ENCODE measurements at places on chromosomes 12 and 14.

- no peak for DNase-seq
Measured at GRCh38 chr12:104752881-104753280, 205.2 kb downstream of the SLC41A2 start.

- no peak for DNase-seq
Measured at GRCh38 chr14:104954746-104955395, 23.3 kb downstream of the AHNAK2 start.

GRCh38 chr12:40829738-40830144 lies 137.5 kb downstream of the CNTN1 start:
- no peak for DNase-seq

- DNase-seq: no peak
Measured at GRCh38 chr12:41287500-41288141, 99.5 kb downstream of the PDZRN4 start.

GRCh38 chr12:66071549-66071948 lies 59.0 kb downstream of the LLPH start:
- DNase-seq: no peak

DNA sequence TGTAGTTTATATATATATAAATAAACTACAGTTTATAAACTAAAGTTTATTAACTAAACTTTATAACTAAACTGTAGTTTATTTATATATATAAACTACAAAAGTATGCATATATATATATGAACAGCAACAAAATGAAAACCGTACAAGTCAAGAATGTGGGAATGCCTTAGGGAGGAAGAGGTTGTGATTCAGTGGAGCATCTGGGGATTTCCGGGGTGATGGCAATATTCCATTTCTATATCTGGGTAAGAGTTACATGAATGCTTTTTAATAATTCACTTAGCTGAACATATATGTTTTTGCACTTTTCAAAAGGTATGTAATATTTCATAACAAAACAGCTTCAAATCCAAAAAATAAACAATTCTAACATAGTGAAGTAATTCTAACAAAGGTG lies 30.1 kb upstream of the CAND1 start:
- DNase-seq: no peak

- DNase-seq: no peak
Measured at GRCh38 chr12:132549059-132549458, 59.1 kb downstream of the FBRSL1 start.

GRCh38 chr14:51457843-51458562 lies 193.7 kb upstream of the FRMD6 start:
- DNase-seq: no peak

GRCh38 chr14:63940387-63940786 lies 87.6 kb downstream of the SYNE2 start:
- no peak for DNase-seq

DNA sequence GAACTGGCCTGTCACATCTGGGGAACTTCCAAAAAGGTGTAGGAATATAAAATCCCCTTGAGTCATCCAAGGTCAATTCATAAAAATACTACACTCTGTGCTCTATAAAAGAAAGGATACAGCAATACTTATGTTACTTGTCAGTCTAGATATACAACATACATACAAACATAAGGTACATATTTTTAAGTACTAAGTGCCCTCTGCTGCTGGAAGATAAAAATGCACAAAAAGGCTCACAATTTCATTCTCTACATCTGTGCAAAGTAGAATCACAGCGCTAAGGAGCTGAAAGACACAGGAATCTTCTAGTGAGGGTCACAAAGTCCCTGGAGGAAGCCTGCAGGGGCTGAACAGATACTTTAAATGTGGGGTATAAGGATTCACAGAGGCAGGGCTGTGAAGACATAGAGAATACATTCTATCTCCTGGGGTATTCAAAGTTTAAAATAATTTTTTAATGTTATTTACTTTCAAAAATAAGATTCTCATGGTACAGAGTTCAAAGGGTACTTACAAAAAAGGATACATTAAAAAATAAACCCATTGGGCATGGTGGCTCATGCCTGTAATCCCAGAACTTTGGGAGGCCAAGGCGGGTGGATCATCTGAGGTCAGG lies 10.2 kb upstream of the GOLGA5 start:
- no peak for DNase-seq

DNA sequence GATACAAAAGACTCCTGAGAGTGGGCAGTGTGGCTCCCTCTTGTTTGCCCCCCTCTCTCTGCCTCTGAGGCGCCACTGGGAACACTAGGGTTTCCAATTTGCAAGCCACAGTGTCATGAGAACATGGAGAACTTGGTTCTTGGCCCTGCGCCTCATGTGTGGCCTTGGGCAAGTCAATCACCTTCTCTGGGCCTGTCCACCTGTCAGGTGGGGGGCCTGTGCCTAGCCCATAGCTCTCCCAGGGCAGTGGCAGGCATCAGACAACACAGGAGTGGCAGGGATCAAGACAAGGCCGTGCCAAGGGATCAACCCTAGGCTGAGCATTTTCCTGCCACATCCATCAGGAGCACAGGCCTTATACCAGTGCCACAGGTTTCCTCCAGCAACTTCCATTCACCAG lies 185.3 kb downstream of the CALM1 start:
- DNase-seq: no peak

DNA sequence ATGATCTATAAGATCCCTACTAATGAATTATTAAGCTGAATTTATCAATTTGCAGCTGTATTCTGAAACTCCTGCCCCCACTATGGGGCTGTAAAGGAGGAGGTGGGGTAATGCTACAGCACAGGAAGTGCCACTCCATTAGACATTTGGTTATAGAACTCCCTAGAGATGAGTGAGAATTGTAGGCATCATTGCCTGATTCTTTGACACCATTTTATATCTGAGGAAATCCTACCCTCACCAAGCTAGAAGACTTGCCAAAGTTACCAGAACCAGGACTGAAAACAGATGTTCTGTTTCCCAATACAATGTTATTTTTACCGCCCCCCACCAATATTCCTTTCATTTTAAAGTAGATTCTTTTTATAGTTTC lies 182.4 kb downstream of the EGLN3 start:
- no peak for DNase-seq

DNA sequence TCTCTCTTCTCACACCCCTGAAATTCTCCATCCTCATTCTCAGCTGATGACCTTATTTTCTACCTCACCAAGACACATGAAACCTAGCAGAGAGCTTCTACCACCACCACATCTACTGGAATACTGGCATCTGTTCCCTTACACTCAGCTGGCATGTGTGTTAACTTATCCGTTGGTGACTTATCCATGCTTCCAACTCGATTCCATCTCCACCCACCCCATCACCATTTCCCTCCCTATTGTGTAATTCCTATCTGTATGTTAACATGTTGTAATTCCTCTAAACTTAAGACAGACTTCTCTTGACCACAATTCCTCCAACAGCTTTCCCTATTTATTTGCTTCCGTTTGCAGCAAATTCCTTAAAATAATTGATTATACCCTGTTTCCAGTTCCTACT lies 15.4 kb downstream of the C1S start:
- no peak for DNase-seq

DNA sequence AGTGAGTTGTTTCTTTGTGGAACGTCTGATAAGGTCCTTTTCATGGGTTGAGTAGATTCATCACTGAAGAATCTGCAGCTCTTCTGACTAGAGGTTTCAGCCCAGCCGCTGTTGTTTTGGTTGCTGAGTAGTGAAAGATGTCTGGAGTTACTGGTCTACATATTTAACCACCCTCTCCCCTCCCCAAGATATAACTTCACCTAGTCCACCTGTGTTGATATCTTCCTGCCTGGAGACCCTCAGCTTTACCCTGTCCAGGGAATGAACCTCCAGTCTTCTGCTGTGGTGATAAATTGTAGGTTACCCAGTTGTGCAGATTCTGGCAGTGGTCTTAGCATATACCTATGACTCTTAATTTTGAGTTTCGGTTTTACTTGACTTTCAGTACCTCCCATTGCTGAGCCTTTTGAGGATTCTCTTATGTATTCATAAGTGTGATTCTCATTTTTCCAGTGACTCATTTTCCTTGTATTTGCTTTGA lies 62.9 kb downstream of the CCDC91 start:
- peak; percentile 7 for DNase-seq

DNA sequence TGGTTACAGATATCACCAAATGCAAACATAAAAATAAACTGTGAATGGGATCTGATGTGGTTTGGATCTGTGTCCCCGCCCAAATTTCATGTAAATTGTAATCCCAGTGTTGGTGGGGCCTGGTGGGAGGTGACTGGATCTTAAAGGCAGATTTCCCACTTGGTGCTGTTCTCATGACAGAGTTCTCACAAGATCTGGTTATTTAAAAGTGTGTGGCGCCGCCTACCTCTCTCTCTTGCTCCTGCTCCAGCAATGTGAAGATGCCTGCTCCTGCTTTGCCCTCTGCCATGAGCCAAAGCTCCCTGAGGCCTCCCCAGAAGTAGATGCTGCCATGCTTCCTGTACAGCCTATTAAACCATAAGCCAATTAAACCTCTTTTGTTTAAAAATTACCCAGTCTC lies 47.8 kb downstream of the SLC25A21 start:
- no peak for DNase-seq

- DNase-seq: no peak
Measured at GRCh38 chr14:68550338-68550715, 242.5 kb downstream of the ZFP36L1 start.

GRCh38 chr12:10726945-10727344 lies 3.8 kb upstream of the YBX3 start:
- DNase-seq: no peak

DNA sequence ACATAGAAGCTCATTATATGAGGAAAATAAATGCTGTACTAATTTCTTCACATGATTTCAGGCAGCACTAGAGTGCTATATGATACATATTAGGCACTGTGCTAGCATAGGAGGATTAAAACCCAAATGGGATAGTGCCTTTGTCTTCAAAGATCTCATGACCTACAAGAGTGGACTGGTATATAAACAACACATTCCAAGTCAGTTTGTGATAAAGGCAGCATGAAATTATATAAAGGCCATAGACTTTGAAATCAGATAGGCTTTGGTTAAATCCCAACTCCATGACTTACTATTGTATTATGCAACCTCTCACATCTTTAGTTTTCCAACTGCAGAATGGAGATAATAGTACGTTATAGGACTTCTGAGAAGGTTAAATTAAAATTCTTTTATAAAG lies 179.7 kb downstream of the RAD51B start:
- no peak for DNase-seq

DNA sequence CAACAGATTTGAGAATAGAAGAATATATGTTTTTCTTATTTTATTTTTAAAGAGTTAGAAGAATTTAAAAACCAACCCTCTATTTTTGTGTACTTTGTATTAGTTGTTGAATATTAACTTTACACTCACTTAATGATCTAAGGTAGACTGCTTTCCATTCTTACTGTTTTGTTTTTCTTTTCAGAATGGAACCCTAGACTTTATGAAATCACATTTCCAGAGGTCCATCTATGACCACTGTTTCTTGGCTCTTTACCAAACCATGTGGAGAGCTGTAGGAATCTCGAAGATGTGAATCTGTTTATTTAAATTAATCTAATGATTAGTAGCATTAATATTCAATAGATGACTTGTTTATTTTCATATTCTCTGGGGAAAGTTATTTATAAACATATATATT lies 7.2 kb upstream of the PIK3C2G start:
- no peak for DNase-seq

DNA sequence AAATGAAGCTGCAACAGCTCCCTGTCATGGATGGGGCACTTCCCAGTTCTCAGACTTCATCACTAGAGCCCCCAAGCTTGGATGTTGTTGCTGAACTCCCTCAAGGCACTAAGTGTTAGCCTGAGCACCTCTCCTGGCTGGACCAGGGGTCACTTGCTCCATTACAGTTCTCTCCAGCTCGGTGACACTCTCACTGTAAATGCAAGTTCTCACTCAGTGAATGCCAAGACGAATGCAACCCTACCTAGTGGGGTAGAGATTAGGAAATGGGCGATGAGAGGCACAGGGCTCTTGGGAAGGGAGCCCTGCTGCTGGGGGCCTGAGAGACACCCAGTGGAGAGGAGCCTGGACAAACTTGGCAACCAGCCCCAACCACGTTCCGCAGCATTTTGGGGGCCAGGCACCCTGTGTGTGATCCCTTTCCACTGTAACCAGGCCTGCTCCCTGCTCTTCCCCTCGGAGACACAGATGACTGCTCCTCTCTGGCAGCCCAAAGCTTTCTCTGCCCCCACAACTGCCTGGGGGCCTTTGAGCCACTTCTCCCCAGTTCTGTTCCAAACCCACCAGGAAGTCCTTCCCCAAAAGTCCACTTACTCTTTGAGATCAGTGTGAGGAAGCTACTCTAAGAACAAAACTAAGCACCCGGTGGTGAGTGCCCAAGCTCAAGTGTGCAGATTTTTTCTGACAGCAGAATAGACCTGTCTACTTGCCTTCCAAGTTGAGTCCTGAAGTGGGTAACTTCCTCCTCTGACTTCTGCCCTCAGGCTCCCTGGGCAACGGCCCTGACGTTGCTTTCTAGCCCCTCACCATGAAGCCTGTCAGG lies 8.0 kb upstream of the SELPLG start:
- no peak for DNase-seq

- DNase-seq: peak; percentile 56
Measured at GRCh38 chr12:50597200-50598195, 92.7 kb downstream of the DIP2B start.

DNA sequence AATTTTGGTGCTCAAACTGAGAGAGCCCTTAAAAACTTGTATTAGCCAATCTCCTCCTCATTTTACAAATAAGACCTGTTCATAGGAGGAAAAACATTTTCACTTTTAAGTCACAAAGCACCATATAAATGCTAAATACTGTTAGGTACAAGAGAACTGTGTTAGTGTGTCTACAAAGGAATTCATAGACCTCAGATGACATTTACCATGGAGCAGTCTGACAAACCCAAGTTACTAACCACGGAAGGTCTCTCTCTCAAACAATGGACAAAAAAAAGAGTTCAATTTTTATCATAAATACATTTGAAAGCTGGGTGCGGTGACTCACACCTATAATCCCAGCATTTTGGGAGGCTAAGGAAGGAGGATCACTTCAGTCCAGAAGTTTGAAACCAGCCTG lies 10.0 kb downstream of the SBNO1 start:
- no peak for DNase-seq

DNA sequence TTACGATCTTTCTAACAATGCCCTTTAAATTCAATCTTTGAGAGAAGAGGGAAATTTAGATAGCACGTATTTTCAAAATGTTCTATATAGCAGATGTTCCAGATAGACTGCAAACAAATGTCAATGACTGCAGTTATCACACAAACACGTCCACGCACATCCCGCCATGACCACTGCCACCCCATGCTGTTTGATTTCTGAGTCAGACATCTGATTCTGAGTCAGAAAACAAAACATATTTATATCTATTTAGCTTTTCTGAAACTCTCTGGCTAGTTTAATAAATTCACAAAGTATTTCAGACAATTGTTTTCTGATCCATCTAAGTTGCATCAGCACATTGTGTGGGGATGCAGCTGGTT lies 105.9 kb upstream of the BCAT1 start:
- DNase-seq: peak; percentile 45
